Melanocyte of skin (primary cell): ENCODE measurements at places on chromosomes 7 and 10. TPM values are rescaled to one million over a fixed set of nuclear protein-coding genes. Genes with fewer than 3 reads are reported as not detected.

ZDHHC6 gene
- 16.9 and 23.6 TPM in 2 replicates for total RNA-seq

TRAPPC14 gene
- 8.7 and 10.0 TPM in 2 replicates for total RNA-seq

TAS2R41 gene
- total RNA-seq = not detected in 2 replicates

PNLIPRP3 gene
- 1.5 and 3.8 TPM in 2 replicates for total RNA-seq

VAX1 gene
- total RNA-seq = 0.15 TPM in 1 of 2 replicates, not detected in the other
